ENCODE measurements at places on chromosomes 2 and 18.

DNA sequence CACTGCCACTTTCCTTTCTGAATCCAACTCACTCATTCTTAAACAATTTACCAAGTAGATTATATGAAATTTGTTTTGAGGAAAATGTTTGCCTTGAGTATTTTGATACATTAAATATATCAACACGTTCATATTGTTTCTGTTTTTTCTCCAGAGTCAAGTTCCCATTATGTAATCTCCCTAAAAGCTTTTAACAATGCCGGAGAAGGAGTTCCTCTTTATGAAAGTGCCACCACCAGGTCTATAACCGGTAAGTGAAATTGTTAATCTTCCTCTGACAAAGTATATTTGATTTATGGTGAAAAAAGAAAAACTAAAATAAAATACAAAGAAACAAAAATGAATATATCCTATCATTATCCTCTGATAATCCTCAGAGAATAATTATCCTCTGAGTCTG lies 838.6 kb downstream of the MBD2 start:
- no peak for DNase-seq

DNA sequence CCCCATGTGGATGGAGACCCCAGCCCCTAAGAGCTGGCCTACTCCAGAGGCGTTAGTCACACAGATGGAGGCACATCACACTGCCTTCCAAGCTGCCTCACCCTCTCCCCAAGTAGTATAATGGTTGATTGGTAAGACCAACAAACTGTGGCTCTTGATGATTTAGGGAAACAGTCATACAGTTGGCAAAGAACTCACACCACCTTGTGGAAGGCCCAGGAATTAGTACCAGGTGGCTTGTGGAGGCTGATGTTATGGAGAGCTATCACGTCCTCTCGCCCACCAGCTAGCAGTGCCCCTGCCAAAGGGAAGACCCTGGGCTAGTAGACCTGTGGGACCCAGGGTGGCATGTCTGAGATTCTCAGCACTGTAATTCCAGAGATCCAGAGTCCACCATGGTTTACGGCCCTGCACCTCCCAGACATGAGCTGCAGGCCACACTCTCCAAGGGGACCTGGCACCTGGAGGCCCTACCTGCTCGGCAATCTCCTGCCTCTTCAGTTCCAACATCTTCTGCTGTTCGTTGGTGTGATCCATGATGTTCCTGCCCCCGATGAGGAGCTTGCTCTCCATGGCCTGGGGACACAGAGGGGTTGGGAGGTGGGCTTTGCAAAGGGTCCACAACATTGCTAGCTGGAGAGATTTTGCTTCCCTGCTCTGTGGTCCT lies 26.3 kb downstream of the KIF3C start:
- DNase-seq: no peak

GRCh38 chr18:51196811-51197660 lies 445 bp downstream of the MEX3C start:
- DNase-seq: no peak

DNA sequence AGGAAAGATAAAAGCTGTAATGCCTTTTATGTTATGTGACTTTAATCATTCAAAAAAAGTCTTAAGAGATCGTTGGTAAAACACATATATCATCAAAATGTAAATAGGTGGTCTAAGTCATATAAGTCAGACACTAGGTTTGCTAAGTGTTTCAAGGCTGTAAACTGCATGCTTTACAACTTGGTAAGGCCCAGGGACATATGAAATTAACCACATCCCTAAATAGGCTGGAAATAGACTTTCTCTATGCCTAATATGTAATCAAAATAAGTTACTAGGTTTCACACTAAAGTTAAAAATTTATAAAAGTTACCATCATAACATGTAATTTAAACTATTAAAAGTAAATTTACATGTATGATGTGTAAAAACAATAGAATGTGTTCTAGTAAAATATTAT lies 946.3 kb upstream of the LRATD1 start:
- DNase-seq: no peak

GRCh38 chr2:150191349-150191748 lies 296.1 kb downstream of the RND3 start:
- no peak for DNase-seq

DNA sequence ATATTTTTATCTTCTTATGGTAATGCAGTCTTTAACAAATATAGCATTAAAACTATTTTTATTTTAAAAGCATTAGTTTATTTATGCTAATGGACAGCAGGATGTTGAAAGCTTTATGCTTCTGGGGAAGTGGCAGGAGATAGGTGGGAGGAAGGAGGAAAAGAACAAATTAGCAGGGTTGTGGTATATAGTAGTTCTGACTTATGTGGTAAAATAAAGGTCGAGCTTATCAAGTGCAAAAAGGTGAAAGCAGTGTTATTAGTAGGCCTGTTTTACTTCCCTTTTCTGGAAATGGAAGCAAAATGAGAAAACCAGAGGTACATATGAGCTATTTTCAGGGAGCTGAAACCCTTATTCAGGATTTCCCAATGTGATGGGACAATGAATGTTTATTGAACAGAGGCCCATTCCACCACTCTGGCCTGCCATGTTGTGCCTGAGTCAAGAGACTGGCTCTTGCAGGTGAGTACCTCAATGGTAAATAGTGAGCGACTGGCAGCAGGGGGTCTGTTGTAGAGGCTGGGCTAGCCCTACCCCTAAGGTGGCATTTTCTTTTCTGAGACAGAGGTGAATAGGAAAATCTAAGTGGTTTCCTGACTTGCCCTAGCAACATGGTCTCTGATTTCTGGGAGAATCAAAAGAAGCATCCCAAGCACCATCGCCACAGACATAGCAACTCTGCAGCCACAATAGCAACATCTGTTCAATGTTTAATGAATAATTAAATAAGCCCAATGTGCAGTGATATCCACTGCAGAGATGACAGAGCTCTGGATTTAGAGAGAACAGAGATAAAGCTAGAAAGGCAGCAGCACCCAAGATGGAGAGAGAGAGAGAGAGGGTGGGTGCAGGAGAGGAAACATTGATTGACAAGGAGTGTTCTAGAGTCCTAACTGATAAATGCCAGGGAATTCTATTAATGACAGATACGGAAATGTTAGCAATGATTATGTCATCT lies 119.7 kb downstream of the UPP2 start:
- DNase-seq: no peak

DNA sequence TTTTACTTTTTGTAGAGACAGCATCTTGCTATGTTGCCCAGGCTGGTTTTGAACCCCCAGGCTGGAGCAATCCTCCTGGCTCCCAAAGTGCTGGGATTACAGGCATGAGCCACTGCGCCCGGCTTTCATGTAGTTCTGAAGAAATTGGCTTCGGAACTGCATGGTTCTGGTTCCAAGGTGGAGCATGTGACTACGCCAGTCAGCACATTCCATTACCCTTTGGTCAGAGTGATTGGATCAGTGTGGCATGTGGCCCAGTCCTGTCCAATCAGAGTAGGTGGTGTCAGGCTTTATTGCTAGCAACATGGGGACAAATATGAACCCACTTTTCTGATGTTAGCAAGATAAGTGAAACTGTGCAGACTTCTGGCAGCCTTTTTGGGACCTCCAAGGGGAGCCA lies 16.3 kb upstream of the ATOH8 start:
- peak; percentile 86 for DNase-seq

GRCh38 chr2:62928015-62928414 lies 122.6 kb upstream of the OTX1 start:
- no peak for DNase-seq

- DNase-seq: no peak
Measured at GRCh38 chr2:241358470-241358869, 2.4 kb downstream of the FARP2 start.

- DNase-seq: no peak
Measured at GRCh38 chr2:20355131-20355530, 4.5 kb upstream of the PUM2 start.

DNA sequence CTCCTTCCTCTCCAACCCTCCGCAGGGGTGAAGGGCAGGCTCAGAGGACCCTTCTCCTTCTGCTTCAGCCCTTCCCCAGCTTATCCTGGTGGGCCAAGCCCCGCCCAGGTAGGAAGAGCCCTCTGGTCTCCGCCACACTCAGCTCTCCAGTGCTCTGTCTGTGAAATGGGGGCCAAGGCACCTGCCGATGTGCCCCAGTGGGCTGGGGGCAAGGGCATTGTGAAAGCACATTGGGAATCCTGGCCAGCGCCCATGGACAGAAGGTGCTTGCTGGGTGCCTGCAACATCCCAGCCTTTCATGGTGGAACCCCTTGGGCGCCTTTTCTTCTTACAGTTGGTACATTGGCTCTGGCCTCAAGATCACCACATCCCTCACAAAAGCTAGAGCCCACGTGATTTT lies 150.8 kb downstream of the INHBB start:
- no peak for DNase-seq

DNA sequence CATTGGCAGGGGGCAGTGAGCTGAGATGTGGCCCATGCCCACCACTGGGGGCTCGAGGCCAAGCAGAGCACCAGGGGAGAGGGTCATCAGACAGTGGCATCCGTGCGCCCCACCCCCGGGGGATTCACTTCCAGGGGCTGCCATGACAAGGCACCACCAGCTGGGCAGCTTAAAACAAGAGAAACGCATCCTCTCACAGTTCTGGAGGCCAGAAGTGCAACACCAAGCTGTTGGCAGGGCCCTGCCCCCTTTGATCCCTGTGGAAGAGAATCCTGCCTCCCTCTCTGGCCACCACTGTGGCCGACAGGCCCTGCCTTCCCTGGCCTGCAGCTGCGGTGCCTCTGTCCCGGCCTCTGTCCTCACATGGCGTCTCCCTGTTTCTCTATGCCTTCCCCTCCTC lies 187.7 kb upstream of the ID2 start:
- no peak for DNase-seq

DNA sequence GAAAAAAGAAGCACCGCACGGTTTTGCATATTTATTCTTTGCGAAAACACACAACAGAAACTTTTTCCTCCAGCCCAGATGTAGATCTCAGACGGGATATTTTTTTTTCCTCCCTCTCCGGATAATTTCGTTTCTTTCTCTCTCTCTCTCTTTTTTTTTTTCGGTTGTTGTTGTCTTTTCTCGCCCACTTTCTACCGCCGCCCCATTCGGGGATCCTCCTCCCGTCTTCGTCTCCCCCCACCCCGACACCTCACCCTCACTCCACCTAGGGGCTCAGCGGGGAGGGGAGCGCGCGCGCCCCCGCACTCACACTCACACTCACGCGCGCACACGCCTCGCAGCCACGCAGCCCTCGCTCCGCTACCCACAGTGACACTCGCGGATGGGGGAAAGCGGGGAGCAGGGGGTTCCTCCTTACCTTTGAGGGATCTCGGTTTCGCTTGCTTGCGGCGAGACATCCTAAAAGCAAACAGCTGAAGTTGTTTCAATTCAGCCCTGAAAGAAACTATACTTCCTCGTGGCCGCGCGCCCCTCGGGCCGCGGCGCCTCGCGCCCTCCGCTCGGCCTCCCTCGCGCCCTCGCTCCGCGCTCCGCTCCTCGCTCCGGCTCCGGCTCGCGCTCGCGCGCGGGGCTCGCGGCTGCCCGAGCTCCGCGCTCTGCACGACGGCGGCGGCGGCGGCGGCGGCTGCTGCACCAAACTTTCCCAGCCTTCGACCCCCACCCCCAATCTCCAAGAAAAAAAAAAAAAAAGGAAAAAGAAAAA lies 1.3 kb downstream of the ZNF521 start:
- no peak for DNase-seq

DNA sequence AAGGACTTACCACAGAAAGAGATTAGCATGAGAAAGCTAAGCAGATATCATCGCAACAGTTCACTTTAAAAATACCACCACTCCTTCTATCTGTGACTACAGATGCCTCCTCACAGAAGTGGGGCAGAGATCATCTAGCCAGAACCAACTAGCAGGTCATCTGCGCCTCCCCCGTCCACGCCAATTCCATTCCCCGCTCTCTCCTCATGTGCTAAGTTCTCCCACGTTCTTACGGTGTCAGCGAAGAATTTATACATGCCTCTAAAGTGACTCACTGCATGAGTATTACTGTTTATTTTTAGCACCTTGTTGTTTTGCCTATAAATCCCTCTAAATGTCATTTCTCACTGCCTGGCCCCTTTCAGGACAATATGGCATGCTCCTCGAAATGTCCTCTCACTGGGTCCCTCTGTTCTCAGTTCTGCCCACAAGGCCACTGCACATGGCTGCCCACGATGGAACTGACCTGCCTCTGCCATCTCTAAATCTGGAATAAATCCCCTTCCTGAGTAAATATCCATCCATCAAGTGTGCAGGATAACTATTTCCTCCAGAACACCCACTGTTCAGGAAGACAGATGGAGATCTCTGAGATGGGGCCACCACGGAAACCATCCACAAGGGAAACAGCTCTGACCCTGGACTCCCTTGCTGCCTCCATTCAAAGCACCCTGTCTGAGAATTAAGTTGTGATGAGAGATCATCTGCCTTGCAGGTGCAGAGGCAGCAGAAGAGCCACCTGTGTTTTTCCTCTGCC lies 137.7 kb downstream of the IRS1 start:
- peak; percentile 70 for DNase-seq

DNA sequence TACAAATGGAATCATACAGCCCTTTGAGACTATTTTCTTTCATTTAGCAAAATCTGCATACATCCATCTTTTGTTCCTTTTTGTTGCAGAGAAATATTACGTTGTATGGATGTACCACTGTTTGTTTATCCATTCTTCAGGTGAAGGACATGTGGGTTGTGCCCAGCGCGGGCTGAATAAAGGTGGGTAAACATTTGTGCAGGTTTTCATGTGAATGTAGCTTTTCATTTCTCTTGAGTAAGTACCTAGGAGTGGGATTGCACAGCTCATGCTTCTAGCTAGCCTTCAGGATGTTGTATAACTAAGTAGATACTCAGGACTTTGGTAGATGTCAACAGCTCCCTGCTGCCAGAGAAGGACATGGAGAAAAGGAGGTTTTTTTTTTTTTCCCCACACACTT lies 50.6 kb upstream of the SPRED2 start:
- no peak for DNase-seq

- DNase-seq: no peak
Measured at GRCh38 chr2:8107621-8108378, 574.1 kb upstream of the ID2 start.

GRCh38 chr2:134685967-134686366 lies 32.8 kb downstream of the TMEM163 start:
- no peak for DNase-seq

- DNase-seq: no peak
Measured at GRCh38 chr2:13508671-13509070, 791.9 kb downstream of the TRIB2 start.

GRCh38 chr18:13558124-13558523 lies 168.2 kb downstream of the FAM210A start:
- no peak for DNase-seq

DNA sequence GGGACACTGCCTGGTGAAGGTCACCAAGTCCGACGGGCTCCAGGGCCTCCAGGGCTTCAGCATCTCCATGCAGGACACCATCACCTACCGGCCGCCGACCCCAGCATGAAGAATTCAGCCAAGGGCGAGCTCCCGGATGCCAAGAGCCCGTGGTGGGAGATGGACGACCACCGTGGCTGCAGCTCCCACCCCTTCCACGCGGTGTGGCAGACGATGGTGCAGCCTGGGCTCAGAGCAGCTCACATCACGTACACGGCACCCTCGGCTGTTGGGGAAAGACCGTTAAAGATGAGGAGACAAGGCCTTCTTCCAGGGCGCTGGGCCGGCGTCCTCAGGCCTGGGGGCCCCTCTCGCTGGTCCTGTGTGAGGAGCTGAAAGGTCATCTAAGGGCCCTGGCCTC lies 31.2 kb upstream of the ADNP2 start:
- no peak for DNase-seq

- no peak for DNase-seq
Measured at GRCh38 chr18:9874728-9875127, 11.0 kb upstream of the TXNDC2 start.
